Kidney (tissue), 22 donors: ENCODE measurements at places on chromosomes 11 and 22.

DNA sequence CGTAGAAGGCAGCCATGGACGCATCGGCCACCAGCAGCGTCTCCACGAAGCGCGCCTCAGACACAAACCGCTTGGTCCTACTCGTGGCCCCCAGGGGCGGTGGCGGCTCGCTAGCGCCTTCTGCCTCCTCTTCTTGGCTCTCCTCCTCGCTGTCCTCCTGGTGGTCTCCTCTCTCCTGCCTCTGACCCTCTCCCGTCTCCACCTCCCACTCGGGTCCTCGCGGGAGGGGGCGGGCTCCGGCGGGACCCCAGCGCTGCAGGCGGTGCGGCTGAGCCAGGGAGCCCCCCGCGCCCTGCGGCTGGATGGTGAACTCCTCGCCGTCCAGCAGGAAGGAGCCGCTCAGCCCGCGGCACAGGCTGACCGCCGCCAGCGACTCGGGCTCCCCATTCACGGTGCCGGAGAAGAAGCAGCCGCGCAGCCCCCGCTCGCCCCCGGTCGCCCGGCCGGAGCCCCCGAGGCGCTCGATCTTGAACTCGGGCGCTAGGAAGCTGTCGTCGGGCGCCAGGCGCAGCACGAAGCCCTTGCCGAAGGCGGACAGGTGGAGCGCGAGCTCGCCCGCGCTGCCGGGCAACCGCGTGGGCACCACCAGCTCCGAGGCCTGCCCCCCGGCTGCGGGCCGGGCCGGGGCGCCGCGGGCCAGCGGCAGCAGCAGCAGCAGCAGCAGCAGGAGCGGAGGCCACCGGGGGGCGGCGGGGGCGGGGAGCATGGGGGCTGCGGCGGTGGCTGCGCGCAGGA lies 661 bp downstream of the ADAMTS8 start:
- DNase-seq: peak; percentile 64
- H3K36me3 ChIP-seq: no peaks in the 10 kb centered on the region
- peaks cover 23% of the 10 kb centered on the region for H3K27me3 ChIP-seq
- no peak overlapping the region for H3K27ac ChIP-seq

DNA sequence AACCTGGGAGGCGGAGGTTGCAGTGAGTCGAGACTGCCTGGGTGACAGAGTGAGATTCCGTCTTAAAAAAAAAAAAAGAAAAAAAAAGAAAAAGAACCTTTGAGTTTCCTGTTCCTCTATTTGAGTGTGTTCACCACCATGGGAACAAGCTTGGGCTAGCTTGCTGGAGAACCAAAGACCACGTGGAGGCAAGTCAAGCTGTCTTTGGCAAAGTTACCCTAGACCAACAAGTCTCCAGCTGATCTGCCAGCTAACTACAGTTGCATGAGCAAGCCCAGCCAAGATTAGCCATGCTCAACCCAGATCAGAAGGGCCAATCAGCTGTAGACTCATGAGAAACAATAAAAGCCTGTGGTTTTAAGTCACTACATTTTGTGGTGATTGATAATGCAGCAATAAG lies 29.7 kb downstream of the SLN start:
- no peaks in the 10 kb centered on the region for H3K27me3 ChIP-seq
- H3K4me1 ChIP-seq: no peaks in the 10 kb centered on the region
- no peak for DNase-seq
- H3K36me3 ChIP-seq: no peaks in the 10 kb centered on the region

DNA sequence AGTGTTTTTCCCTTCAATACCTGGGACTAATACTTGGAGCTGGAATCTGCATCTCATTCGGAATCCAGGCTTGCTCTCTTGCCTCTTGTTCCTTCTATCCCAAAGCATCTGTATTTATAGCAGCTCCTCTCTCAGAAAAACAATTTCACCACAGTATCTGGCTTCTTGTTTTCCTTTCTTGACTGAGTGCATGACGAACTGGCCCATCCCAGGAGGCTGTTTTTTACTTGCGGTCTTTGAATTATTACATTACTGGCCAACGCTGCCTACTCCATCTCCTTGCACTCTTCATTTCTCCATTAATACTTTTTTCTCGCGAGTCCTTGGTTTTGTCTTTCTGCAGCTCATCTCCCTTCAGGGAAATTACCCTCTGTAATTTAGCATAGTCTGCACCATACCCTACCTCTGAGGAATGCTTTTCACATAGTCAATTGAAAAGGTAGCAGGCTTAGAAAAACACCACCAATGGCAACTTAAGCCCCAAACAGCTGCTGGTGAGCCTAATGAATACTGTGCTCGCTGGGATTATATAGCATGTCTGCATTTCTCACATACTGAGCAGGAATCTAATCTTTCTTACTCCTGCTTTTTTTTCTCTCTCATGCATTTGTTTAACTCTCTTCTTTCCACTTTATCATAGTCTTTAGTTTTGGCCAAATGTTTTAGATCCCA lies 277.4 kb upstream of the SESN3 start:
- no peak overlapping the region for H3K27ac ChIP-seq
- no peaks in the 10 kb centered on the region for H3K4me1 ChIP-seq
- H3K27me3 ChIP-seq: no peaks in the 10 kb centered on the region
- no peak for DNase-seq
- no peak overlapping the region for H3K4me3 ChIP-seq

DNA sequence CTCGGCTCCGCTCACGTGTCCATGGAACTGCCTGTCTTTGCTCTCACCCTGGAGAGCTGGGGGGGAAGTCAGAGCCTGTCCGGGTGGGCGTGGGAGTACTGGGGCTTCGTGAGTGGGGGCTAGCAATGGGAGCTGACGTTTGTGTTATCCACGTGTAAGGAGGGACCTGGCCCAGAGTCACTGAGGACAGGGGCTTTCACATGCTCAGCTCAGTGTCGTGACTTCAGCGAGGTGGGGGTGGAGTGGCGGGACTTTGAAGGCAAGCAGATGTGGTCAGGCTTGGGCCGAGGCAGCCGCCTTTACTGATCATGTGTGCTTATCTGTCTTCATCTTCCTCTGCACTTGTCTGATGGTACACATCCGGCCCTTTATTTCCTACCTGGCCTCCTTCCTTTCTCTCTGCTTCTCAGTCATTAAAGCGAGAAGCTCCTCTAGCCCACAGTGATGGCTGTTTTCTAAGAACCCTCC lies 113.1 kb upstream of the NNMT start:
- H3K27ac ChIP-seq: no peak overlapping the region
- no peaks in the 10 kb centered on the region for H3K27me3 ChIP-seq
- H3K4me3 ChIP-seq: no peak overlapping the region
- peak; percentile 29 for DNase-seq

DNA sequence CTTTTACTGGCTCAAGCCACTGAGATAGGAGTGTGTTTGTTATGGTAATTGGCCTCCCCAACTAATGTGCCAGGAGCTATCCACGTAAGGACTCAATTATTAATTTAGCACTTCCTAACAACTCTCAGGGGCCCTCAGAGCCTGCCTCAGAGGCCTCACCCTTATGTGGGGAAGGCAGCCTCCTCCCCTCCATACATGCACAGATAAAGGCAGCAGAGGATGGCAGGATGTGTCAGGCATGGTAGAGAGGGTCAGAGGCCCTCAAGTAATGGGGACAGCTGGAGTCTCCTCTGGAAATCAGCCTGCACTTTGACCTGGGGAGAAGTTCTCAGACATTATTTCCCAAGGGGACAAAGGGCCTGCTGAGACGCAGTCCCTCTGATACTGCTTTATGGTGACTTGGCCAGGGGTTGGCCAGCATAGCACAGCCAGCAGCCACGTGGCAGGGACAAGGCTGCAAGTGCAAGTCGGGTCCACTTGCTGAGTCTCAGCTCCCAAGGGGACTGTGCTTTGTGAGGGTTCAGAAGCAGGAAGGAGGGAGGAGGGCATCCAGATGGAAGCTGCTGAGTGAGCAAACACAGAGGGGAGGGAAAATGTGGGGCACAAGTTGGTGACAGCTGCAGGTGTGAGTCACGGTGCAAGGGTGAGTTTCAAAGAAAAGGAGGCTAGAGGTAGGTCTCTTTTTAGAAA lies 17.0 kb downstream of the MOGAT2 start:
- H3K4me1 ChIP-seq: no peaks in the 10 kb centered on the region
- no peak overlapping the region for H3K27ac ChIP-seq
- no peaks in the 10 kb centered on the region for H3K27me3 ChIP-seq
- no peak overlapping the region for H3K4me3 ChIP-seq
